ENCODE measurements at places on chromosomes 4 and X. TPM values are rescaled to one million over a fixed set of nuclear protein-coding genes. Genes with fewer than 3 reads are reported as not detected.

The POU4F2 gene
- not detected for total RNA-seq

The L1CAM gene
- 0.56 TPM for total RNA-seq

The TGIF2LX gene
- total RNA-seq: not detected

The GPAT3 gene
- total RNA-seq: 2.6 TPM

The ERVMER34-1 gene
- 0.13 TPM for total RNA-seq

The TLR10 gene
- not detected for total RNA-seq

The RBM47 gene
- 1.7 TPM for total RNA-seq

The SPANXD gene
- total RNA-seq: not detected

The ZFX gene
- total RNA-seq: 35.5 TPM

The ADAMTS3 gene
- 2.1 TPM for total RNA-seq

The NIPAL1 gene
- 3.4 TPM for total RNA-seq

The H2BW2 gene
- not detected for total RNA-seq

The FRG2 gene
- not detected for total RNA-seq

The DUSP21 gene
- total RNA-seq: not detected

The WAS gene
- total RNA-seq: 0.48 TPM

The JAKMIP1 gene
- not detected for total RNA-seq

The TCEAL7 gene
- 30.5 TPM for total RNA-seq

The CXCL6 gene
- 48.4 TPM for total RNA-seq

The CENPC gene
- 5.4 TPM for total RNA-seq

The TEX28 gene
- total RNA-seq: not detected

The PWWP3B gene
- total RNA-seq: 1.7 TPM

The MID1 gene
- 9.2 TPM for total RNA-seq

The FOXR2 gene
- total RNA-seq: not detected

The PTTG2 gene
- not detected for total RNA-seq

The DCHS2 gene
- 0.52 TPM for total RNA-seq

The MAGEC1 gene
- total RNA-seq: not detected

The RNF150 gene
- total RNA-seq: 7.4 TPM

The AREG gene
- 129 TPM for total RNA-seq

The HSFX3 gene
- not detected for total RNA-seq

The PABPC4L gene
- 3.6 TPM for total RNA-seq

The SSX2B gene
- total RNA-seq: not detected

The TEX13D gene
- total RNA-seq: not detected

The GTPBP6 gene
- 42.2 TPM for total RNA-seq

The TLR1 gene
- not detected for total RNA-seq

The NPY1R gene
- total RNA-seq: not detected

The TREX2 gene
- not detected for total RNA-seq

The FBXW7 gene
- 15.4 TPM for total RNA-seq

The SNCA gene
- 21.2 TPM for total RNA-seq

The HGFAC gene
- 0.32 TPM for total RNA-seq

Data from epithelial cell of alveolus of lung (primary cell).